Ureter (tissue), 1 donor: ENCODE measurements at places on chromosomes 5 and 9.
A peak's percentile ranks its signal among the peaks of the same experiment; 100 is the strongest.

DNA sequence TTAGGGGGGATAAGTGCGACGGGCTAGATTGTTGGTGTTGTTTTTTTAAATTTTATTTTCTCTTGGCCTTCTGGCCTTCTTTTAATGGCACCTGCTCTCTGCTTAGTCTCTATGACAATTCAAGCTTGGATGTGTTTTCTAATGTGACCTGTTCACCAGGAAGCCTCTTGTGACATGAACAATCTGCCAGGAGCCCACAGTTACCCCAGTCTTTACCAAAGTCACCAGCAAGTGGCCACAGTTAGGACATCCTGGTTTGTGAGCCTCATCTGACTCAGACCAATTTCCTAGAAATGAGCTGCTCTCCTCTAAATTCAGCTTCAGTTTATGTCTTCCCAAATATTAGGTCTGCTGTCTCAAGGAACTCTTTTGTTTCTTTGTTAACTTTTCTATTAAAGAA lies 135.8 kb downstream of the TLE4 start:
- DNase-seq = no peak

GRCh38 chr9:137186385-137186784 lies 2.0 kb downstream of the ANAPC2 start:
- DNase-seq = no peak

DNA sequence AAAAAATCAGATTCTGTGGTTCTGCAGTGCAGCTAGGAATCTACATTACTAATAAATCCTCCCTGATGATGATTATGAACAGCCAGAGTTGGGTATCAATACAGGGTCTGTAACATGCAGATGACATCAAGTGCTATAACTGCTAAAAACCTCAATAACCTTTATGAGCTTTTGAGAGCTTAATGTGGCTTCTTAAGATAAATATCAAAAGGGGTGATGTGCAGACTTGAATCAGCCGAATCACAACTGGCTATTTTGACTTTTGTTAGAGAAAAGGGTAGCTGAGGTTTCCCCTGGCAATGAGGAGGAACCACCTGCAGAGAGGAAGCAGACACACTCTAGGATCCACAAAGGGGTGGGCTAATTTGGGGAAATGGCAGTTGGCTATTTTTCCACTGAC lies 30.2 kb downstream of the CAPSL start:
- DNase-seq = no peak

DNA sequence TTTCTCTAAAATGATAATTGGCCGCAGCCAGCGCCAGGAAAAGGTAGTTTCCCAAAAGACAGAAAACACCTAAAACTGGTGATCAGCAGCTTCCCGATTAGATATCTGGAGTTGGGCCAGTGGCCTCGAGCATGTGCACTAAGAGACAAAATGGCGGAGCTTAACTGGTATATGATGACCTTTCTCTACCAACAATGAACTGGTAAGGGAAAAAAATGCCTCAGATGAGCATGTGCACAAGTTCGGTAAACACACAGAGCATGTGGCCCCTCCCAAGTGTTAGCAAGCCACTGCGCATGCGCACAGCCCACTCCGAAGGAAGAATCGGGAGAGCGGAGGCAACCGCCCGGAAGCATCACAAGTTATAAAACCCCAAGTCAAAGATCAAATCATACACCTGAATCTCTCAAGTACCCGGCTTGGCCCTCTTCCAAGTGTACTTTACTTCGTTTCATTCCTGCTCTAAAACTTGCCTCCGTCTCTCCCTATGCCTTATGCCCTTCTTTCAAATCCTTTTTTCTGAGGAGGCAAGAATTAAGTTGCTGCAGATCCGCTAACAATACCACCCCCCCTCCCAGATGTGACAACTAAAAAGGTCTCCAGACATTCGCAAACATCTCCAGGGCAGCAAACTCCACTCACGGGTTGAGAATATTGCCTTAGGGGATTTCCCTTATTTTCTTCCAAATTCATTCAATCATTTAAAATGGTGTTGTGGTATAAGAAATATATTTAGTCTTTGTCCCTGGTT lies 15.0 kb upstream of the PTBP3 start:
- peak; percentile 83 for DNase-seq

DNA sequence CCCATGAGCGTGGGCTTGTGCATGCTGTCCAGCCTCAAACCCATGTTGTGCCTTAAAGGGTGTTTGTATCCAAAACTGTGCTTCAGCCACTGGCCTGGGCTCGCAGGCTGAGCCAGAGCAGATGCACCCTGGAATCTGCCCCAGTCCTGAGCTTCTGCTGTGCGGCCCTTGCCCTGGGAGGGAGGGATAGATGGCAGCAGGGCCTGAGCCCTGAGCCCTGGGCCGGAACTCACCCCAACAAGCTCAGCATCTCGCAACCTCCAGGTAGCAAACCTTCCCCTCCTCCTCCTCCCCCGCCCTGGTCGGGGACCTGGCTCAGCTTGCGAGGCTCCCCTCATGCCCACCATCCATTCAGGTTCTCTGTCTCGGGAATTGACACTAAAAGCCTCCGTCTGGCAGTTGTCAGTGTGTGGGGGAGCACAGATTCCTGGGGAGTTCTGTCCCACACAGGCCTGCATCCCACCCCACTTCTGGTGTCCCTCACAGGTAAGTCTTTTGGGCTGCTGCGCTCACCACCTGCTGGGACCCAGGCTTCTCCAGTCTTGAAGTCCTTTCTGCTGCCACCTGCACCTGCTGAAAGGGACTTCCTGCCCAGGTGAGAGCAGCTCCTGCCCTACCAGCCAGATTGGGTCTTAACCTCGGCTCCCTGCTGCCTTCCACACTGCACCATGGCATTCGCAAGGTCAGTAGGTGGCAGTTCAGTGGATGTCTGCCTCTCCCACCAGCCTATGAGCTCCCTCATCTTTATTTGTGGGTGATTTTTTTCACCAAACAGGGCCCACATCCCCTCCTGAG lies 55.2 kb upstream of the OLFM1 start:
- DNase-seq = no peak

DNA sequence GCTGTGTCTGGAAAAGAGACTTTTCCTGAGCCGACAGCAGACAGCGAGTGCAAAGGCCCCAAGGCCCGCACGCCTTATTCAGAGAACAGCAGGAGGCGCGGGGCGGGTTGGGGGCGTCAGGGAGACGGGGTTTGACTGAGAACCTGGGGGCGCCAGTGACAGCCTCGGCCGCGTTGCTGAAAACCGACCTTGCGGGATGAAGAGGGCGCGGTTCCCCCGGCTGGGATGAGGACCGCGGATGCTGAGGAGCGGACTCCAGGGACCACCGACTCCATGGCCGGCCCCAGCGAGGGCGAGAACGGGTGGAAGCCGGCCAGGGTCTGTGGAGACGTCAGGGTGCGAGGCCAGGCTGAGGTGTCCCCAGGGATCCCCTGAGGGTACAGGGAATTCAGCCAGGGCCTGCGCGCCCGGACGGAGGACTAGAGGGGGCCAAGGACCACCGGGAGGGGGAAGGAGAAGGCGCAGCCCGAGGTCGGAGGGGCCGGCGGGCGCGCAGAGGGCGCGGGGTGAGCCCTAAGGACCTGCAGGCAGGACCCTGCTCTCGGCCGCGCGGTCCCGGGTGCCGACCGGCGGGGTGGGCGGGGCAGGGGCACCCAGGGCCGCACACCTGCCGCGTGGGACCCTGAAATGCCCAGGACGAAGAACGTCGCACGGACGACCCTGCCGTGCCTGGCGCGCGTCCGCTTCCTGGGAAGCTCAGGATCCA lies 837 bp upstream of the AHRR start:
- DNase-seq = no peak

GRCh38 chr9:89915187-89915586 lies 310.4 kb downstream of the GADD45G start:
- no peak for DNase-seq

- DNase-seq = no peak
Measured at GRCh38 chr9:113622600-113623400, 159.3 kb downstream of the RGS3 start.

- no peak for DNase-seq
Measured at GRCh38 chr5:159332800-159333544, 2.7 kb upstream of the IL12B start.

DNA sequence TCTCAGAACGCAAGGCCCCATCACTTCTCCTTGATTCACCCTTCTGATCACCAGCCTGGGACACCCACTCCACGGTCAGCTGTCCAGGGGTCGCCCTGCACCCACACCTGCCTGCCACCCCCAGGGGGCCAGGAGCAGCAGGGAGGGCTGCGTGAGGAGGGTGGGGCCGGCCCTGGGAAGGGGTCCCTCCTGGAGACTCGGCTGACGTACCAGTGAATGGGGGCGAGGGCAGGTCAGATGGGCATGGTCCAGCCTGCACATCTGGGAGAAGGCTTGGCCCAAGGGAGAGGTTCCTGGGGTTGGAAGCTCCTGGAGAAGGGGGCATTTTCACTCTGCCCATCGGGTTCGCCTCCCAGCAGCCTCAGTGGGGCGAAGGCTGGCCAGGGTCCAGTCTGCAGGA lies 21.8 kb upstream of the SARDH start:
- peak; percentile 41 for DNase-seq

- DNase-seq = no peak
Measured at GRCh38 chr5:142323480-142324135, 1.2 kb downstream of the SPRY4 start.

DNA sequence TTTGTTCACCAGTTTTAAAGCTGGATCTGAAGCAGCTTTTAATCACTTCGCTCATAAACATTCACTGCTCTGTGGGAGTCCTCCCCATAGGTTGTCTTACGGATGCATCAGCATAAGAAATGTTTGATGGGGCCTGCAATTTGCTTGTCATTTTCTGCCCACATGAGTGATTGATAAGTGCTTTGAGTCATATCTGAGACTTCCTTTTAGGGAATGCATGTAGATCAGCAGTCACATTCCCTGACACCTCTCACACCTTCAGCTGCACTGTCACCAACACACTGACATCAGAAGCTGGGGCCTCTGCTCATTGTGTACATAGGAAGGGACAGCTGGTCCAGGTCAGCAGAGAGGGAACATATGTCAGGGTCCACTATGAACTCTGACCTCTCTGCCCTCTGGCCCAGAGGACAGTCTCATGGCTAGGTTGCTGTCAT lies 84.1 kb upstream of the SPATA31D4 start:
- no peak for DNase-seq

DNA sequence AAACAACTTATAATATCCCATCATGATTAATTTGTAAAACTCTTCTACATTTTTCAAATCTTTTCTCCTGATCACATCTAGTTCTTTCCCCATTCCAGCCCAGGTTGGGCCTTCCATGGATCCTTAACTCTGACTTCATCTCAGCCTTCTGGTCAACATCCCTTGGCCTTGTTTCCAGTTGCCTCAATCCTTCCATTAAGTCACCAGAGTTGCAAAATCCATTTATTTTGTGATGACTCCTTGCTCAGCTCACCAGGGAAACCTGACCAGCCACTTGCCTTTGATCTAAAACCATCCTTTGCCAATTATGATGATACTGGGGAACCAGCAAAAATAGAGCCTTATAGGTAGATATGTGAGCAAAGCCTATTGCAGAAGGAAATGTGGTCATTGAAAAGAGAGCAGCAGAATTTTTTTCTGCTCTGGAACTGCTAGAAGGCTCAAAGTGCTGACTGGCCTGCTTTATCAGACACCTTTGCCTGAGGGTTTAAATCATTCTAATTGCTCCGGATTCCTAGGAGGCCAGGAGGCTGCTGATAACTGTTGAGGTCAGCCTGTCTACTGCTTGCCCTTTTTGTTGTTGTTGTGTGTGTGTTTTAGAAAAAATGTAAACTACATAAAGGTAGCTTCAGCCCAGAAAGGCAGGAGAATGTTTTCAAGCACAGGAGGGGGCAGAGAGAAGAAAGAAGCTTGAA lies 512.2 kb upstream of the GRIA1 start:
- DNase-seq = no peak

GRCh38 chr5:151280443-151280842 lies 23.1 kb downstream of the SLC36A3 start:
- DNase-seq = no peak

DNA sequence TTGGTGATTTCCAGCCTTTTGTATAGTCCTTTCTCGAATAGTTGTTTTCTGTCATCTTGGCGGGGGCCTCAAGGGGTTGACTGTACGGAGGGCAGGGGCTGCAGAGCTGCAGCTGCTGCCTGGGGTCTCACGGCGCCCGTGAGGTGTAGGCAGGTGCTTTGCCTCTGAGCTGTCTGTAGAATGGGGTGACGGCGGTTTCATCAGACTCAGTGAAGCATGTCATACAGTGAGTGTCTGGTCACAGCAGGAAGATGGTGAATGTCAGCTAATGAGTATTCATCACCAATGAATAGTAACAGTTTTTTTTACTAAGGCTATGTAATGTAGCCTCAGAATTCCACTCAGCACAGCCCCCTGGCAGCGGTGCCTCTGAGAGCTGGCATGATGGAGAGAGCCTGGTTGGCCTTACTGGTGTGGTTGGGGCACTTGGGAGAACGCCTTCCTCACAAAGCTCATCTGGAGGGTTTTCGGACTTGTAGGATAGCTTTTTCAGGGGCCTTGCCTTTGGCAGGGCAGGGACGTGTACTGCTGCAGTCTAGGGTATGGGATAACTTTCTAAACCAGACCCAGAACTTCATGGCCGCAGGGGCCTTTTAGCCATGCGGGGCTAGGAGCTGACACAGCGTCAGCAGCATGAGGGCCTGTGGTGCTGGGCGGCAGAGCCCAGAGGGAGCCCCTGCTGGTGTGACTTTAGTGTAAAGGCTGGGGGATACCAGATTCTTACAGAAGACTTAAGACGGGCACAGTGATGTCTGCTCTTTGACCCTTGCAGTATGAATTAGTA lies 15.0 kb downstream of the TENT4A start:
- DNase-seq = no peak

GRCh38 chr9:109454601-109455155 lies 43.4 kb downstream of the PTPN3 start:
- DNase-seq = no peak

DNA sequence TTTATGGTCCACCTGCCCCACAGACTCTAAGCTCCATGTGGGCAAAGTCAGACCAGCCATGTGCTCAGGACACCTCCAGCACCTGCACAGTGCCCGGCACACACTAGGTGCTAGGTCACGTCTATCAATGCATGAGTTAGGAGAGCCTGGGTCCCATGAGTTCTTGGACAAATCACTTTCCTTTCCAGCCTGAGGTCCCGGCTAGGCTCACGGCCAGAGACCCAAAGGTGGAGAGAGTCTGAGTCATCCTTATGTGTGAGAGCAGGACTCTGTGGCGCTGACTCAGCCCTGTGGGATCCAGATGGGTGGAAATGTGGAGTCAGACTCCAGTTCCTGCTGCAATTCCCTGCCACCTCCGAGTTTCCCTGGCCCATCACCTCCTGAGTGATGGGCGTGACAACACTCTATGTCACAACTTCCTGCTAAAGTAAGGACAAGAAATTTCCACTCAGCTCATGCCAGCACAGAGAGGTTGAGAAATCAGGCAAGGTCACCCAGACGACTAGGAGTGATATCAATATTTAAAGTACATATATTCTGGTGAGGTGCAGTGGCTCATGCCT lies 2.5 kb upstream of the ST6GALNAC4 start:
- DNase-seq = peak; percentile 89

GRCh38 chr9:107905308-107906020 lies 415.9 kb upstream of the KLF4 start:
- DNase-seq = no peak

GRCh38 chr5:175894271-175894670 lies 22.9 kb downstream of the CPLX2 start:
- DNase-seq = no peak
